ENCODE measurements at places on chromosomes 7 and 10.

- DNase-seq: no peak
Observed at GRCh38 chr10:30818854-30819253, 189.3 kb upstream of the LYZL2 start.

DNA sequence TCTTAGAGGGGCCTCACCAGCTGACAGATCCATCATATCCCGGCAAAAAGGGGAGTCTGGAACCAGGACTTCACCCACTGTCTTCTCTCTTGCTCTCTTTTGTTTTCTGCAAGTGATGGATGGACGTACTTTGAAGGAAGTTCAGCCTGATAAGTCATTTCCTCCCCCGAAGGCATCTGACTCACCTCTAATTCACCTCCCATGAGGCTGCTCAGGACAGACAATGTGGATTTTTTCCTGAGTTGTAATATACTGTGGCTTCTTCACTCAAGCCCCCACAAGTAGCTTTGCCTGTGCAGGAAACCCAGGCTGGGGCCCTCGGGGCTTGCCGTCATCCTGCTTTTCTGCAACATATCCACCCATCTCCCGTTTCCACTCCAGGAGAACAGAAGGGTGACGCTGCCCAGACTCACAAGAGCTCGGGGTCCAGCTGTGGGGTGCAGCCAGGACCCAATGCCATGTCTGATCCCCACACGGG is 70.4 kb downstream of the ASB13 start:
- no peak for DNase-seq

DNA sequence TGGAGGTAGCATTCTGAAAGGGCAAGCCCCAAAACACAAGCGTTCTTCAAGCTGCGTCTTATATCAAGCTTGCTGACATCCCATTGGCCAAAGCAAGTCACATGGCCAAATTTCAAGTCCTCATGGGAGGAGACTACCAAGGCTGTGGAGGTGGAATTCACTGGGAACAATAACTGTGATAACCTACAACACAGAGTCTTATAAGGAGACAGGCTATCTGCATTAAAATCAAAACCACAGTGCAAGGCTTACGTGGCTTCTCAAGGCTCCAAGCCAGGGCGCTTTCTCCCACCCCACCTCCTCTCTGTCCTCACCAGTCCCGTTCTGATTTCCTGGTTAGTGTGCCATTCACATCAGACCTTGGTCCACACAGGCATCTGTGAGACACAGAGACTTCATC is 39.4 kb downstream of the ADRB1 start:
- no peak for DNase-seq

GRCh38 chr10:29798921-29799690 is 164.3 kb upstream of the SVIL start:
- DNase-seq: no peak

- no peak for DNase-seq
Observed at GRCh38 chr10:21314111-21314626, 211.3 kb downstream of the SKIDA1 start.

- no peak for DNase-seq
Observed at GRCh38 chr10:120039826-120040225, 147.3 kb downstream of the SEC23IP start.

DNA sequence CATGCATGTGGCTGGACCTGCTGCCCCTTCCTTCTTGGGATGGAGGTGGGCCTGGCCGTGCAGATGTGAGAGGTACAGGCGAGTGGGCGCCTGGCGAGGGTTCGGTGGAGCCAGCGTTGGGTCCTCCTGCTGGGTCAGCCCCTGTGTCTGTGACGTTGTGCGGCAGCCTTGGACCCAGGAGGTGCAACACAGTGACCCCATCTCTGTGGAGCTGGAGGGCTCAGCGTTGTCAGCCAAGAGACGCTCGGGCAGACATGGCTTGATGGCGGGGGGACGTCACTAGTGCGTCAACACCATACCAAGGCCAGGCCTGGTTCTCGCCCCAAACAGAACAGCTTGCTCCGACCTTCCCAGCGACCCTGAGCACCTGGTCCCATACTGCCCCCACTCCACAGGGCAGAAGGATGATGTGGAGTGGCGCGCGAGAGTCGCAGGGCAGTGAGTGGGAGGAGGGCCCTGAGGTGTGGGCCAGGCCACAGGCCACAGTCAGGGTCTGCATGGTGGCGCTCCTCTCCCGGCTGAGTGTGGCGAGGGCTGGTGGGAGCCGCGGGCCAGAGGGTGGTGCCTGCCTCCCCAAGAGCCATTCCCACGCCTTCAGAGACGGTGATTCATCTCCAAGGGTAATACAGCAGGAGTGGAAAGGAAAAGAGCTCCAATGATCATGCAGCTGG is 184.4 kb downstream of the DNAJB6 start:
- no peak for DNase-seq

DNA sequence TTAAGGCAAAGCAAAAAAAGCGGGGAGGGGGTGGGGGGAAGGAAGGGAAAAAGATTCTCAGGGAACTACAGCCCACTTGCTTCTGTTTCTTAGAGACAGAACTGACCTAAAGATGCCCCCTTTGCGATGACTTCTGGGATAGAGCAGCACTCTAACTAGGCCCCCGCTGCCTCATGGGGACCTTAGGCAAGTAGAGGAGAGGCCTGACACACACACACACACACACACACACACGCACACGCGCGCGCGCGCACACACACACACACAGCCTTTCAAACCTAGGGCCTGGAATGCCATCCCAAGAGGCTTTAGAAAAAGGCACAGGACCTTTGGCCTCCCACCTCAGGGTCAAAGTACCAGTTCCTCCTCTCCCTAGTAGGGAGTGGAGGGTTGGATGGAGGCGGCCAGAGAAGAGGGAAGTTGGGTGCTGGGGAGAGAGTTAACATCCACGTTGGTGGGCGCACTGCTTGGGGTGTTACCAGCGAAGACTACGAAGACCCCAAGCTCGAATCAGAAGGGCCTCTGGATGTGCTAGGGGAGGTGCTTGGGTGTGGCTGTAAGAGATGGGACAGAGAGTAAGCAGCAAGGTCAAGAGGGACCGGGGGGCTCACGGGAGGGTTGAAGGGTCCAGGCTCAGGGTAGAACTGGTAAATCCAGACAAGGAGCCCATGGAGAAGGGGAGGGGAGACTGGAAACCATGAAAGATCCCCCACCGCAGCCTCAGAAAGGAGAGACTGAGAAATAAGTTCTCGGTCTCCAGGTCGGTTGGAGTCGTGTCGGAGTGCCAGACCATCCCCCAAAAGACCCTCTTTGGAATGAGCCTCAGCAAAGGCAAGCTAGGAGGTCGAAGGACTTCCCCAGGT is 1.2 kb upstream of the COL1A2 start:
- DNase-seq: no peak

DNA sequence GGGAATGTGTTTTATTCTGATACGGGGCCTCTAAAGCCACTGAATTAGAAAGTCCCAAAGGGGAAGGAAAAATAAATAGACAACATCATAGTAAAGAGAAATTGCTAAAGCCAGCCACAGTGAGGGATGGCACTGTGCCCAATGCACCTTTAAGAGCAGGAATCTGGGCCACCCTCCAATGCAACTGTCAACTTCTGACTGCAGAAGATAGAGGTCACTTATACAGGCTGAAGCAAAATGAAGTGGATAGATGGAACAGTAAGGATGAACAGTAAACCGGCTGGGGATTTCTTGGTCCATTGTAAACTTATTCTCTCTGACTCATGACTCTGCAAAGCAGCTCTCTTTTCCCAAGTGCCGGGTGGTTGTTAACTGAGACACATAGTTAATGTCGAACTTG is 54.0 kb upstream of the KCNIP2 start:
- DNase-seq: no peak

DNA sequence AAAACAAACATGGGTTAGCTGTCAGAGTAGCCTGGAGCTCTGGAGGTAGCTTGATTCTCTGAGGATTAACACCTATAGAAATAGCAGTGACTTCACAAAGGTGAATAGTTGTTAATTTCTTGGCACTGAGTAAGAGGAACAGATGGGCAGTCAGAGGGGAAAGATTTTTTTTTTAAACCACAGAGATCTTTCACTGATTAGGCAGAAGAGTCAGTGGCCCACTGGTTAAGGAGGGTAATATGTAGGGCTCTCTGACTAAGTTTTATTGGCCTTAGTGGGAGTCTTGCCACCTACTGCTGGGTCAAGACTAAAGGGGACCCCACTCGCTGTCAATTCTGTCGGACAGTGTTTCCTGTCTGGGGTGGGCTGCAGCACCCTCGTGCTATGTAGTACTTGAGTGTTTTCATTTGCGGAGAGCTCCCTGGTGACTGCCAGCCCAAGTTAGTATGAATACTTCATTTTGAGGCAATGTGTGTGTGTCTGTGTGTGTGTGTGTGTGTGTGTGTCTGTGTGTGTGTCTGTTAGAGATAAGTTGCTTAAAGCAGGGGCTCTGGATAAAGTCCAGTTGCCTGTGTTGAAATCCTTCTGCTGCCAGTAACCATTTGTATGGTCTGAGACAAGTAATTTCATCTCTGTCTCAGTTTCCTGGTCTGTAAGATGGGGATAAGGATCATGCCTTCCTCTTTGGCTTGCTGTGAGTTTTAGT is 145.2 kb downstream of the ARID5B start:
- DNase-seq: no peak

DNA sequence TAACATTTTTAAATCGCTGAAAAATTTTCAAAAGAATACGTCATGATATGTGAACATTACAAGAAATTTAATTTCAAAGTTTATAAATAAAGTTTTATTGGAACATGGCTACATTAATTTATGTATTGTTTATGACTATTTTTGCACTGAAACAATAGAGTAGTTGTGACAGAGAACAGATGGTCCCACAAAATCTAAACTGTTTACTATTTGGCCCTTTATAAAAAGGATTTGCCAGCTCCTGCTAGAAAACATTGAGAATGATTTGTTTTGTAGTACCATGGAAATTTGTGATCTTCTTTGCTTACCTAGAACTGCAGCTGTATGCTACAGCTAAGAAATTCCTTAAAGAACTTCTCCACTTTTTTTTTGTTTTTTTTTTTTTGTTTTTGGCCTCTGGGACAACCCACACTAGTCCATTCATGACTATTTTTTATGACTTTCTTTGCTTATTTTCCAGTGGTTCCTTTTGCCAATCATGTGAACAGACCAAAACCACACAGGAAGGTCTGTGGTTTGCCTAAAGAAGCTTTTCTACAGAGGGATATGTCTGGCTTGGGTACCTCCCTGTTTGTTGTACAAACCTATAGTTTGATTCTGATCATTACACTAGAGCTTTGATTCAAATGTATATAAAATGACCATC is 55.7 kb downstream of the ST7 start:
- DNase-seq: no peak

GRCh38 chr7:115368998-115369397 is 447.1 kb downstream of the MDFIC start:
- DNase-seq: no peak

Data from activated T-helper 1 cell treated with Interleukin-2 at 50 U/mL for 16 hours (primary cell).